ENCODE measurements at places on chromosomes 7 and 10. TPM values are rescaled to one million over a fixed set of nuclear protein-coding genes. Genes with fewer than 3 reads are reported as not detected.

The SORCS1 gene
- 0.11 TPM for total RNA-seq

The NPC1L1 gene
- total RNA-seq, result 0.04 TPM

DNA sequence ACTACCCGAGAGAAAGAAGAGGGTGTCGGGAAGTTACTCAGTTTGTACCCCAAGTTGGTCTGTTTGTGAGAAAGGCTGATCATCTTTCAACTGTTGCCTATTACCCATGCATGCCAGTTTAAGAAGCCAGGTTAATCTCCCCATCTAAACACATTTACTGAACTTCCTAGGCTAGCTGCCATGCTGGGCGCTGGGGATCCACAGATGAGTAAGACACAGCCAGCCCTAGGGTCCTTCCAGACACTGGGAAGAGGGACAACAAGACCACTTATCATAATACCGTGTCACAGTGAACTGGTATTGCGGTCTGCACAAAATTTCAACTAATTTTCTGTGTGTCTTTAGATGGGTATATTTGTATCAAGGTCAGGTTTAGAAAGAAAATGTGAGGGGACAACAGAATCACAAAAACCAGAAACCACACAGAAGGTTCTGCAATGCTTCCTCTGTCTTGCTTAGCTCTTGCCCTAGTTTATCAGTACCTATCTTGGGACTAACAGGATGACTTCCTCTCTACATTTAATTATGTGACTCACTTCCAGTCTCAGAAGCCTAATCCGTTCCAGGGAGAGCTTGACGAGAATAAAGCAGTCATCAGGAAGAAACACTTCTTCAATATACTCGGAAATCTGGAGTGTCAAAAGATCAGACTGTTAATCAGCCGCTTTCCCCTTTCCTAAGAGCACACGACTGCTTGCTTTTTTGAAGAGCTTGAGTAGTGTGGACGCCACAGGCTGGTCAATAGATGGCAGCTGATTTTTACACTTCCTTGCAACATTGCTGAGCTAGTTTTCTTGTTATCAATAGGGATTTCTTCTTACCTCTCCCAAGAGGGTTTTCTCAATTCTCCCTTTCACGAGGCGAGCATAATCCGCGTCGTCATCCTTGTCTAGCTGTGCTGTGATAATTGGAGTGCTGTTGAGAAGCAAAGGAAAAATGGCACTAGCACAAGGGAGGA, 45.7 kb downstream of the POLR3A start:
- peak; percentile 98 for DNase-seq

DNA sequence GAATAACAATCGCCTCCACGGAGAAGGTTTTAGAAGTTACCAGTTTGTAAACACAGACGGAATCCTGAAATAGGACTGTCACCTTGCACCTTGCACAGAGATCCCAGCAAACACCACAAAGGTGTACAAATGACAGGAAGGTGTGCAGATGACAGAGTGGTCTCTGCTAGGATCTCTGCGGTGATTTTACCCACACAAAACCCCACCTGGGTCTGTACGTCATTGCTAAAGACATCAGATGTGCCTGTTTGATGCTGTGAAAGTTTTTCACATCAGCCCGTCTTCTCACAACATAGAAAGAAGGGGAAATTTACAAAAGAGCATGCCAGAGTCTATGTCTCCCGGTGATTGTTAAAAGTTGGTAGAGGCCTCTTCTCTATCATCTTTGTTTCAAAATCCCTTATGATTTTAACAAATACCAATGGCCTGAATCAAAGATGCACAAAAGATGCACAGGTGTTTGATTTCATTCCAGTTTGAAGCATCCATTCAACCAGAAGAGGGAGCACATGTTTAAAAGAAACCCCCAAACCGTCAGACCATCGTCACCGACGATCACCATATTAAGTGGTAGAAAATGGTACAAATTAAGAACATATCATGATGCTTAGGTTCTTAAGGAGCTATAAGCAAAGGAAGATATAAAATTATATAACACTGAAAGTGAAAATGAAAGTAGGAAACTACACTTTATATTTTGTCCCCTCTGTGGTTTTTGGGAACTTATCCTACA, 576.5 kb downstream of the PTPRN2 start:
- no peak for DNase-seq

DNA sequence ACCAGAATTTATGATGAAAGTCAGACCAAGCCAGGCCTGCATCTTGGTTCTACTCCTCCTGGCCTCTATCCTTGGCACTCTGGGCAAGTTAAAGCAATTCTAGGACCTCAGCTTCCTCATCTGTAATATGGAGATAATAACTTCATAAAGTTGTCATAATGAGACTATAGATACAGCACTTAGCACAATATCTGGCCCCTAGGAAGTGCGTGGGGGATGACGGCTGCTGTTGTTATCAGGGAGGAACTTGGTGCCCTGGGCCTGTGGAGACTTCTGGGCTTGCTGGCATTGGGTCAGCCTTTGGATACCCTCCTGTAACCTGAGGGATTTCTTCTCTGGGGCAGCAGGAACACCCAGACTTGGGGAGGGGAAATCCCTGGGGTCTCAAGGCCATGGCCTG, 27.6 kb downstream of the PFKFB3 start:
- no peak for DNase-seq

GRCh38 chr10:77011874-77012811, 625.5 kb downstream of the KCNMA1 start:
- no peak for DNase-seq

DNA sequence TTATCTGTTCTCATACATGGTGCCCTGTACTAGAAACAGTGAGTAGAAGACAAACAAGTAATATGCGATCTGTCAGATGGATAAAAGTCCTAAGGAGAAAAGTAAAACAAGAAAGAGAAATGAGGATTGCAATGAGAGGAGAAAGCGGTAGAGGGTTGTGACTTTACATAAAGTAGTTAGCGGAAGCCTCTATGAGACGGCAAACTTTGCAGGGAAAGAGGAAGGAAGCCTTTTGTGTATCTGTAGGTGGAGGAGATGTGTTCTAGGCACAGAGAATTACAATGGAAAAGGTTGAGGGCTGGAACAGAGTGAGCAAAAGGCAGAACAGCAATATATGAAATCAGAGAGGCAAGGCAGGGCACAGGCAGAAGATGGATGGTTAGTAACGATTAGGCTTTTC, 150.4 kb upstream of the SEMA3E start:
- DNase-seq, result no peak

All from PC-3 (cell line).